ENCODE measurements at places on chromosomes 16 and 17.

DNA sequence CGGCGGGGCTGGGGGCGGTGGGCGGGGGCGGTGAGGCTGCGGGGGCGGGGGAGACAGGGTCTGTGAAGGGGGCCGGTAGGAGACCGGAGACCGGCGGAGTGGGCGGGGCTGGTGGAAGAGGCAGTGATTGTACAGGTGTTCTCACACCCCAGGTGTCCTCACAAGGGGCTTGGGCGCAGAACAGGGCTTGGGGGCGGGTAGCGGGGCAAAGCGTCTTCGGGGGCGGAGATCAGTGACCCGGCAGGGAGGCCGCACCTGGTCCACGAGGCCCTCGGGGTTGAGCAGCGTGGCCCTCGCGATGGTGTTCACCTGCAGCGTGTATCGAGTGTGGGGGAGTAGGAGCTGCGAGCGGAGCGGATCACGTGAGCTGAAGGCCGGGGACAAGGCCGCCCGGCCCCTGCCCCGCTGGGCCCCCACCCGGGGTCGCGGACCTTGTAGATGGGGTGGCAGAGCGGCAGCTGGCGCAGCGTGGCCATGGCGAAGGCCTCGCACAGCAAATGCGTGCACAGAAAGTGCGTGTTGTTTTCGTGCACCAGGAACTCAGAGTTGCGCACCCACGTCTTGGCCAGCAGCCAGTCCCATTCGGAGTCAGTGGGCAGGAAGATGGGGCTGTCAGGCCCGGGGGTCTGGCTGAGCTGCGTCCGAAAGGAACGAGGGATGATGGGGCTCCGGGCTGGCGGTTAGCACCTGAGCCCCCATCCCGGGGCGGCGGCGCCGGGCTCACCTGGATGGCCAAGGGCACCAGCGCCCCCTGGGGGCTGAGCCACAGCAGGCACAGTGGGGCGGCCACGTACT lies 8.5 kb downstream of the ALOXE3 start:
- DNase-seq: peak; percentile 66

DNA sequence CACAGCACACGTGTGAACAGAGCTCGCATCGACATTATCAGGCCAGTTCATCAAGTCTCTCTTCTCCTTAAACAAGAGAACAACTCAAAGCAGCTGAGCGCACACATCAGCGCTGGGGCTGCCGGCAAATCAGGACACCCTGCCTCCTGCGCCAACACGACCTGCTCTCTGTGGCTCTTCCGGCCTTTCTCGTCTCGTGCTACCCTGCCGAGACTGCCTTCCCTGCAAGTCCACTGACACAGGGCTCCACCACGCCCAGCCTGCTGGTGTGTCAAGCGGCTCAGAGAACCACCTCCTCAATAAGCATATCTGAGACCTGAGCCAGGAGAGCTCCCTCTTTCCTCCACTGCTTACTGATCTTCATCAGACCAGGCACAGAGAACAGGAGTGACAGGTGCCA lies 96.9 kb downstream of the ZNF778 start:
- DNase-seq: no peak

GRCh38 chr17:68133346-68134045 lies 98.0 kb downstream of the KPNA2 start:
- DNase-seq: no peak

GRCh38 chr16:50899951-50900350 lies 158.1 kb downstream of the CYLD start:
- no peak for DNase-seq

DNA sequence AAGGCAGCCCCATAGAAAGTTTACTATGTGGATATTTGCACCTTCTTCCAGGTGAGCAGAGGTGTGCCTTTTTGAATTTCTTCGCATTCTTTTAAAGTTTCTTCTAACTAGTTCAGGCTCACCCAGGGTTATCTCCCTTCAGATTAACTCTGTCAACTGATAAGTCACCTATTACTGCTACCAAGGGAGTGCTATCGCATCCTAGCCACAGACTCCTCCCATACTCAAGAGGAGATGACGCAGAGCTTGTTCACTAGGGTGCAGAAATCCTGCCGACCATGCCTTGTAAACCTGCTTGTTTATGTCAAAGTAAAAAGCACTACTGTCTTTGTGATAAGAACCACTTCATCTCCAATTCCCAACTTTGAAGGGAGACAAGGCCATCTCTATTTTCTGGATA lies 390.1 kb downstream of the RBFOX1 start:
- no peak for DNase-seq

DNA sequence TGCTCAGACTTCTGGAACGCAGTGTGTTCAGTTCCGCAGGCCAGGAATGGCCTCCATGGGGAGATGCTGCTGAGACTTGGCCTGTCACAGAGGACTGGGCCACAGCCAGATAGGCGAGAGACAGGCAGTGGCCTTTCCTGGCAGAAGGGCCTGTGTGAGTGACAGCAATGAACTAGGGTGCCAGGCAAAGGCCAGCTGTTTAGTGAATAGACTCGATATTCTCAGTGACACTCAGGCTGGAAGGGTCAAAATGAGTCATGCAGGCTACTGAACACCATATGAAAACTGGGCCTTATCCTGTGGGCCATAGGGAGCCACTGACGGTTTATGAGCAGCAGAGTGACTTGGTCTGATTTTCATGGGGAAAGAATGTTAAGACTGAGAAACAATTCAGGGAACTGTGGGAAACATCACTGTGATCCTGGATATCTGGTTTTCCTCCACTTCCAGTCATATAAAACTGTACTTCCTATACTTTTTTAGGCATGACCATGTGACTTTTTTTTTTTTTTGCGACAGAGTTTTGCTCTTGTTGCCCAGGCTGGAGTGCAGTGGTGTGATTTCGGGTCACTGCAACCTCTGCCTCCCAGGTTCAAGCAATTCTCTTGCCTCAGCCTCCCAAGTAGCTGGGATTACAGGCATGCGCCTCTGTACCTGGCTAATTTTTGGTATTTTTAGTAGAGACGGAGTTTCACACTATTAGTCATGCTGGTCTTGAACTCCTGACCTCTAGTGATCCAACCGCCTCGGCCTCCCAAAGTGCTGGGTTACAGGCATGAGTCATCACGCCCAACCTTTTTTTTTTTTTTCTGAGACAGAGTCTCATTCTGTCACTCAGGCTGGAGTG lies 5.2 kb upstream of the NUBP1 start:
- peak; percentile 91 for DNase-seq

GRCh38 chr17:48995974-48996721 lies 1.0 kb upstream of the IGF2BP1 start:
- peak; percentile 17 for DNase-seq

GRCh38 chr16:6853565-6853964 lies 479.1 kb upstream of the RBFOX1 start:
- no peak for DNase-seq

DNA sequence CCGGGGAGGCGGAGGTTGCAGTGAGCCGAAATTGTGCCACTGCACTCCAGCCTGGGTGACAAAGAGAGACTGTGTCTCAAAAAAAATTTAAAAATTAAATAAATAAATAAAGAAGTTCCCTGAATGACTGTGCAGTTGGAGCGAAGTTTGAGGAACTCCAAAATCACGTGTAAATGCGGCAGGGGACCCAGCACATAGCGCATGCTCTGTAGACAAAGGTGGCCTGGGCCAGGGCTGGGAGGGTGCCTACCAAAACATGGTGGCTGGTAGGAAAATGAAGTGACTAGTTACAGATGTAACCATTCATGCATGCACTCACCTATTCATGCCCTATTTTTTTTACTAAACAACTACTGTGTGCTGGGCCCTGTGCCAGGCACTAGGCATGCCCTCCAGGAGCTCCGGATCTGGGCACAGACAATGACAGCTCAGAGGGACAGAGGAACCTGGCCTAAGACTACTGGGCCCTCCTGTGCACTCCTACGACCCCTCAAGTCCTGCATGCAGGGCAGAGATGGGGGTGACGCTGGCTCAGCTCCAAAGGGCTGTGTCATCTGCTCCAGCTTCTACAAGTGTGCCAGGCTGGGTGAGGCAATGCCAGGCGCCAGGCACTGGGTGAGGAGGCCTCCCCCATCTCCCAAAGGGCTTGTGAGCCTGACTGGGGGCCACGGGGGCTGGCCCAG lies 65.3 kb downstream of the RMI2 start:
- DNase-seq: peak; percentile 83

DNA sequence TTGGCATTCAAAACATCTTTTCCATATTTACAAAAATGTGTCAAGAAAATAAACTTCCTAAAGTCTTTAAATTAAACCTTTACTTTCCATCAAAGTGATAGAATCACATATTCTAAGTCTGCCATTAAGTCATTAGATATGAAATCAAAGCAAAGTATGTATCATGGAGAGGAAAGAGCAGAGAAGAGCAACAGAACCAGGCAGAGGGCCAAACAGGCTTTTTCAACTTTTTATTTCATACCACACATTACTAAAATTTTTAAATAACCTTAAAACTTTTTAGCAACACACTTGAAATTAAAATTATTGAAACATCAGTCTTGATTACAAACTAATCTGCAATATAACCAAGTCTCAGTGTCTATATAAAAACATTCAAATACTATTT lies 13.8 kb downstream of the SIAH1 start:
- no peak for DNase-seq

- no peak for DNase-seq
These were observed 298.8 kb upstream of the MAF start for GRCh38 chr16:79899316-79899715.

- DNase-seq: no peak
These were observed 6.5 kb upstream of the RAP1GAP2 start for GRCh38 chr17:2789700-2790099.

GRCh38 chr17:50177983-50178834 lies 12.4 kb downstream of the SGCA start:
- peak; percentile 67 for DNase-seq

DNA sequence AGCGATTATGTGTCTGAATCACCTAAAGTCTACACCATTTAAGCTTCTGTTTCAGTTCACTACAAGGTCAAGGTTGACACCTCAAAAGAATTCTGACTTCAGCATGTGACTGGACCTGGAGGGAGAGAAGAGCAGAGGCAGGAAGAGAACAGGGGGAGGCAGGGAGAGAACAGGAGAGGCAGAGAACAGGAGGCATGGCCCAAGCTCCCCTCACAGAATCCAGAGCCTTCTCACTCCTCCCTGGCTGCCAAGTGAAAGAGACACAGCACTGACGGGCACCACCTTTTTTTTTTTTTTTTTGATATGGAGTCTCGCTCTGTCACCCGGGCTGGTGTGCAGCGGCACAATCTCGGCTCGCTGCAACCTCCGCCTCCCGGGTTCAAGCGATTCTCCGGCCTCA lies 11.4 kb downstream of the GGA2 start:
- DNase-seq: no peak
